Activated B cell treated with CpG ODN at 0.5 μM for 24 hours (primary cell): ENCODE measurements at places on chromosomes 11 and 22.

GRCh38 chr11:63042596-63042995, 27.0 kb upstream of the SLC22A8 start:
- DNase-seq = no peak

DNA sequence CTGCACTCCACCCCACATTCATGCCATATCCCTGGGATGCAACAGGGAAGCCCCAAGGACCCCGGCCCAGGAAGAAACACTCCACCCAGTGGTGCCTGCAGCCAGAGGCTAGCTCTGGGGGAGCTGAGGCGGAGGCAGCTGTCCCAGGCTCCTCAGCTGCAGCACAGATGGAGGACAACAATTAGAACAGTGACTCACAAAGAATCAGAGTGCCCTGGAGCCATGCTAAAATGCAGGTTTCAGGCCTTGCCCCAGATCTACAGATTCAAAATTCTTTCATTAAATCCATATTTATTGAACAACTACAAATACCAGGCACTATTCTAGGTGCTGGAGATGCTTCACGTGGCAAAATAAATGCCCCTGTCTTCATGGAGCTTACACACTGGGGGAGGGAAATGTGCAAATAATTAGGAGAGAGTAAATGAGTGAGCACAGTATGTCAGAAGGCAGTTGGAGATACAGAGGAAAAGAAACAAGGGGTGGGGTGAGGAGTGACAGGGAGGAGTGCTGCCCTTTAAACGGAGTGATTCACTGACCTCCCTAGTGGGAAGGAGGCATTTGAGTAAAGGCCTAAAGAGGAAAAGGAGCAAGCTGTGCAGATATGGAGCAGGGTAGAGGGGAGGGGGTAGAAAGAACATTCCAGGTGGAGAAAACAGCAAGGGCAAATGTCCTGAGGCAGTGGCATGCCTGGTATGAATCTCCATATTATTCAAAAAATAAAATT, 73.3 kb upstream of the CSNK2A3 start:
- no peak for DNase-seq

DNA sequence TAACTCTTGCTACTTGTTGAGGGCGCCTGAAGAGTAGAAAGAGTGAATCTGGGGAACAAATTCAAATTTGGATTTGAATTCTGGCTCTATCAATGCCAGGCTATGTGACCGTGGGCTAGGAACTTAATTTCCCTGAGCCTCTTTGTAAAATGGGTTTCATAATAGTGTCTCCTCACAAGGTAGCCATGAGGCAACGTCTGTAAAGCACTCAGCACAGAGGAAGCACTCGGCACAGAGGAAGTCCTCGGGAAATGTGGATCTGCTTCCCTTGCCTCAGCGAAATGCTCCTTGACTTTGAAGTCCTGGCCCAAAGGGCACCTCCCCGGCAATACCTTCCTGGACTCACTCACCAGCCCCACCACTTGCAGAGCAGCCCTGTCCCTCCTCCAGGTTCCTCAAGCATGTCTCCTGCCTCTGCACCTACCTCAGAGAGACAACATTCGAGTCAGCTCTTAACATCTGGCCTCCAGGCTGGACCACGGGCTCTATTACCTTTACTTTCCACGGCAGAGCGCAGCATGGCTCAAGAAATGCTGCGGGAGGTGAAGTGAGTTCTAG, 17.7 kb downstream of the CD6 start:
- DNase-seq = no peak

GRCh38 chr11:10414181-10414580, 40.9 kb upstream of the AMPD3 start:
- DNase-seq = no peak

DNA sequence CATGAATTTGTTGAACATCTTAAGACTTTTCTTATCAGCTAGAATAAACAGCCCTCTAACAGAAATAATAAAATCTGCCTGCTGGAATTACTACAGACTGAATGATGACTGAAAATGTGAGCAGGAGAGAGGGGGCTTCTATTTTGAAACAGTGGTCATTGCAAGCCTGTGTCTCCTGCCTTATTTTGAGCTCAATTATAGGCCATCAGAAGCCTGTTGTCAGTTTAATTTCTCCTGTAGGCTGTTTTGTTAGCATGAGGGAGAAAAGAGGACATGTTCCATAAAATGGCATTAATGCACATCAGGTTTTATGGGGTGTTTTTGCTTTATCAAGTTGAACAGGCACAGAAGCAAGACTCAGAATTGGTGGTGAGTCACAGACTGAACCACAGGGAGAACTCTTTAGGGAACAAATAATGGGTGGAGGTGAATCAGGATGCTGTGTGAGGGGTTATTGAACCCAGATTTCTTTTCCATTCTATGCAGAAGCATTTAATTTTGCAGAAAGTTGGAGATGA, 129.1 kb downstream of the PARVA start:
- DNase-seq = no peak

DNA sequence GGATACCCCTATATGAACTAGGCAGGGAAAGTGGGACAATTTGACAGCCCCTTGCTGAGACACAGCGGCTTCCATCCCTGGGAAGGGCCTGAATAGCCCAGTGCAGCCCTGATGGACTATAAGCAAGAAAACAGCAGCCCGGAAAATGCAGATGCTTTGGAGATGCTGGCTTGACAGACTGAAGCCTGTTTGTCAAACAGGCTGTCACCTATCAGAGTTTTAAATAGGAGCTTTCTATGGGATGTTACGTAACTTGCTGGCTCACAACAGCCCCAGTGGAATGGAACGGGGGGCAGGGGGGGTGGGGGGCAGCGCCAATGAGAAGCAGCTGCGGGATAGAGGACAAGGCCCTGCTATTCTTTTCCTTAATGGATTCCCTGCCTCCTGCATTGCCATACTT, 91.9 kb upstream of the NTM start:
- no peak for DNase-seq

DNA sequence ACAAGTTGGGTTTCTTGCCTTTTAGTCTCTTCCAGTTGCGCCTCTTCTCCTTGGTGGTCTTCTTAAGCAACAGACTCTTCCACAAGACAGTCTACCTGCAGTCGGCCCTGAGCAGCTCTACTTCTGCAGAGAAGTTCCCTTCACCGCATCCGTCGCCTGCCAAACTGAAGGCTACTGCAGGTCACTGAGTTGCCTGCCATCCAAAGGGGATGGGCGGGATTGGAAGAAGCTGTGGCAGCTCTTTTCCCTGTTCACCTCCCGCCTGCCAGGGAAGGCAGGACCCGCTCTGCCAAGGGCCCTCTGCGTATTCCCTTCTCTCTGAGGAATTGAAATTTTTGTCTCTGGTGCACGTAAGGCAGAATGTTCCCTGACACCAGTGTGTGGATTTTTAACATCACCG, 9.2 kb upstream of the STT3A start:
- no peak for DNase-seq

DNA sequence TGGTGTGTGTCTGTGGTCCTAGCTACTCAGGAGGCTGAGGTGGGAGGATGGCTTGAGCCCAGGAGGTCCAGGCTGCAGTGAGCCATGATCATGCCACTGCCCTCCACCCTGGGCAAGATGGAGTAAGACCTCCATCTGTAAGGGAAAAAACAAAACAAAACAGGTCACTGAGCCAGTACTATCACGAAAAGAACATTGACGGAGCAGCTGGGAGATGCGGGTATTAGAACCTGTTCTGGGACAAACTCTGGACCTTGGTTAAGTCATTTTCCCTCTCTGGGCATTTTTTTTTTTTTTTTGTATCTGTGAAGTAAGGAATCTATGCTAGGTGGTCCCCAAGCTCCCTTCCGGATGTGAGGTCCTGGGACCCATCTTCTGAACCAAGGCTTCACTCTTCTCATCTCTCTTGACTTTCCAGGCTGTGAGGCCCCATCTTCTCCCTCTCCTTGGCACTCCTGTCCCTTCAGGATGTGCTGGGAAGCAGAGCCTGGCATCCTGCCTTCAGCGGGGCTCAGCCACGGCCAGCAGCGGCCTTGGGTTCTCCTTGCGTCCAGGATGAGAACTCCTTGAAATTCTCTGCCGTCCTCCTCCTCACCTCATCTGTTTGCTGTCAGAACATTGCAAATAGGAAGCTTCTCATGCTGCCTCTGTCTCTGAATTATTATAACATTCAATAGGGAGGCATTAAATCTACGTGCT, 130.8 kb downstream of the GRIK4 start:
- DNase-seq = no peak

DNA sequence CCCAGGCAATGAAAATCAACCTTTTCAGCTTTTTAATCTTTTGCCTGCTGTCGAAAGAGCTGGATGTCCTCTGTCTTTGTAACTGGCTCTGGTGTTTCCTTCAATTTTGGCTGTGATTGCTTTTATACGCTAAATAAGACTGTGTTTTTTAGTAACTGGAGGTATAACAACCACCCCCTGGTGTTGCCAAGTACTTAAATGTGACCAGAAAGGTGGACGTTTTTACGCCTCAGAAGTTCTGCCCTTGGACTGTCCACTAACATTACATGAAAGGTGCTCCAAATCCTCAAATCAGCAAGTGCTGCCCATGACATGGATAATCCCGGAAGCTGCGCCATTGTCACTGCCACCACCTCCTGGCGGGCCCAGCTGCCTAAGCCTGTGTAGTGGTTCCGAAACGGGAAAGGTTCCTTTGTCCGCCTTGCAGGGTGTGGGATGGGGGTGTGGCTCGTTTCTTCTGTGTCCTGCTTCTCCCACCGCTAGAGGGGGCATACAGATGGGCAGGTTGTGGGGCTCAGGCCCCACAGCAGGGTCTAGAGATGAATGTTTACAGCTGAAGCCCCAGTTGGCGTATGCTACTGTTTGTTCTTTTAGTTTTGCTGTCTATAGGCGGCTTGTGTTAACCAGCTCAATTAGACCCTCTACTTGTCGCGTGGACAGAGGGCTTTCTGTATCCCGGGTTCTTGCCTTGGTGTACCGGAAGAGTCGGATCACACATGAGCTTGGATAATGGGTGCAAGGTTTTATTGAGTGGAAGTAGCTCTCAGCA, 82.2 kb upstream of the SEPTIN5 start:
- no peak for DNase-seq

GRCh38 chr11:93482556-93482955, 60.6 kb downstream of the SMCO4 start:
- DNase-seq = no peak

GRCh38 chr11:120431633-120432032, 79.9 kb upstream of the GRIK4 start:
- DNase-seq = no peak

DNA sequence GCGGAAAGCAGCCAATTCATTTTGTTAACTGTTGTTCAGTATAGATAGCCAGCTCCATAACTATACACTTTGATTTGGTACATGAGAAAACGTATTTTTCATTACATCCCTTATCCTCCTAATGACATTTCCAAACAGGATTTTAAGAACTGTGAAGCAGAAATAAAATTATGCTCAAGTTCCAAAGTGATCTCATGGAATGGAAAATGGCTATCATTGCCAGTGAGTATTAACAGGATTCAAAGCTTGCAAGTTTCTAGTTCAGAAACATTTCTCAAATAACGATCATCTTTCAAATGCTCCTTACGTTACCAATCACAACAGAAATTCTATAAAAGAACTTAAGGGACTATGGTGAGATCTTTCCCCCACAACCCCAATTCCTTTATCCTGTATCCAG, 53.7 kb downstream of the CADM1 start:
- DNase-seq = no peak

GRCh38 chr11:71133946-71134345, 118.4 kb downstream of the SHANK2 start:
- no peak for DNase-seq

DNA sequence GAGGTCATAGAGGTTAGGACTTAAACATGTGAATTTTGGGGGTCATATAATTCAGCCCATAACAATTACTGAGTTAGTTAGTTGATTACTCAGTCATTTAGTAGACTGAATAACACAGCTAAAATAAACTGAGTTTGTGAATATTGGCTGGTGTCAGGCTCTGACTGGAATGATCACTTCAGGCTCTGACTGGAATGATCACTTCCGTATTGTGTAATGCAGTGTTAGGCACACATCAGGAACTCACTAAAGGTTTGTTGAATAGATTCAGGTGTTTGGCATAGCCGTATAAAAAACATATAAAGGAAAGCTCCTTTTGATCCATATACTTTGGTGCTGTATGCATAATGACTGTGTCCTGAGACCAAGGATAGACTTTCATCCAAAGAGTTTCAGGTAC, 610.5 kb downstream of the INSC start:
- DNase-seq = no peak

GRCh38 chr11:65448418-65449105, 26.0 kb downstream of the NEAT1 start:
- DNase-seq = no peak

DNA sequence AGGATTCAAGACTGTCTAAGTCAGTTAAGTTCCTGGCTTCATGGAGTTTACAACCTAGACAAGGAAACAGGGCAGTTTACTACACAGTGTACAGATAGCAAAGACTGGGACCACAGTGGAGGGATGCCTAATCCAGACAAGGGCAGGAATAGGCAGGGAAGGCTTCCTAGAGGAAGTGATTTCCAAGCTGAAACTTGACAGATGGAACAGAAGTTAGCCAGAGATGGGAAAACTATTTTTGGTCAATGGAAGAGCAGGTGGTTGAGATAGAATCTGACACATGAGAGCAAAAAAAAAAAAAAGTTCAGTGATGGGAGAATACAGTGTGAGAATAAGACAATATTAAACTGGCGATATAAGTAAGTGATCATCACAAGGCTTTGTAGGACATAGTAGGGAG, 1.3 kb downstream of the COA4 start:
- DNase-seq = no peak

DNA sequence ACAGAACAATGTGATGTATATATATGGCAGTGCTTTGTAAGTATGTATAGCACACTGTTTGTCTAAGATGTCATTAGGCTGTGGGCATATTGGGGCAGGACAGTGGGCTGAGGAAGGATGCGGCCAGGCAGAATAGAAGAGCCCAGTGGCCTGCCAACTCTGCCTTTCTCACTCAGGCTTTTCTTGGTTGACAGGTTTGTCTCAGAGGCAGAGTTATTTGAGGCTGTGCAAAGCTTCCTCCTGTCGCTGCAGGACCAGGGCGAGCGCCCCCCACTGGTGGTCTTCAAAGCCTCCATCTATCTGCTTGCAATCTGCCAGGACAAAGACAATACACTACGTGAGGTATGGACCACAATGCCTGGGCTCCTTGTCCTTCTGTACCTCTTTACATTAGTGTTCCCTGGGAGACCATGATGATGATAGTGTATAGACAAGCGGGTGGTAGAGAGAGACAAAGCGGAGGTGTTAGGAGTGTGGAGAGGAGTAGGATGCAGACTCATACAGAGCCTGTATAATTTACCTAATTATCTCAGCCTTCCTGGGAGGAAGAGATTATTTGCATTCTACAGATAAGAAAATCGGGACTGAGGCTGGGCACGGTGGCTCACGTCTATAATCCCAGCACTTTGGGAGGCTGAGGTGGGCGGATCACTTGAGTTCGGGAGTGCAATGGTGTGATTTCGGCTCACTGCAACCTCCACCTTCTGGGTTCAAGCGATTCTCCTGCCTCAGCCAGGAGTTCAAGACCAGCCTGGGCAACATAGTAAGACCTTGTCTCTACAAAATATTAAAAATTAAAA, 37.3 kb upstream of the CCDC134 start:
- no peak for DNase-seq

DNA sequence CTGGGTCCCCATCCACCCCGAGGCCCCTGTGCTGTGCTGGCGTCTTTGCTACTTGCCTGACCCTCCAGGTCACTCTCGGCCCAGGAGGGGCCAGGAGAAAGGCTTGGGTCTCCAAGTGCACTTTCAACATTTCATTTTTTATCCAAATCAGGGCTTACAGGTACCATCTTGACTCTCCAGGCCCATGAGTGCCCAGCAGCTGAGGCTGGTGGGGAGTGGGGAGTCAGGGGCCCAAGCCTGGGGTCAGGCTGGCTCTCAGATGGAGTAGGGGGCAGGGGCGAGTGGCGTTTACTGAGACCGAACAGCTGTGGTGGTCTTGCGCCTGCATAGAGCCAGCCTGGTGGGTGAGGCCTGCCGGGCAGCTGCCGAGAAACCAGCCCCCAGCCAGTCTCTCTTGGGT, 61.6 kb downstream of the MPPED1 start:
- DNase-seq = no peak

- no peak for DNase-seq
These were observed 25.7 kb upstream of the TMPRSS4 start for GRCh38 chr11:118051136-118051610.
